Stomach (tissue), 19 donors: ENCODE measurements at places on chromosomes 3 and 15. TPM values are rescaled to one million over a fixed set of nuclear protein-coding genes. Genes with fewer than 3 reads are reported as not detected.

- no peaks in the 10 kb centered on the region for H3K27me3 ChIP-seq
- H3K27ac ChIP-seq, result peak overlapping the region; percentile 10
- peaks cover 6% of the 10 kb centered on the region for H3K36me3 ChIP-seq
Observed at GRCh38 chr3:105836533-105836932, 32.3 kb downstream of the CBLB start.

DNA sequence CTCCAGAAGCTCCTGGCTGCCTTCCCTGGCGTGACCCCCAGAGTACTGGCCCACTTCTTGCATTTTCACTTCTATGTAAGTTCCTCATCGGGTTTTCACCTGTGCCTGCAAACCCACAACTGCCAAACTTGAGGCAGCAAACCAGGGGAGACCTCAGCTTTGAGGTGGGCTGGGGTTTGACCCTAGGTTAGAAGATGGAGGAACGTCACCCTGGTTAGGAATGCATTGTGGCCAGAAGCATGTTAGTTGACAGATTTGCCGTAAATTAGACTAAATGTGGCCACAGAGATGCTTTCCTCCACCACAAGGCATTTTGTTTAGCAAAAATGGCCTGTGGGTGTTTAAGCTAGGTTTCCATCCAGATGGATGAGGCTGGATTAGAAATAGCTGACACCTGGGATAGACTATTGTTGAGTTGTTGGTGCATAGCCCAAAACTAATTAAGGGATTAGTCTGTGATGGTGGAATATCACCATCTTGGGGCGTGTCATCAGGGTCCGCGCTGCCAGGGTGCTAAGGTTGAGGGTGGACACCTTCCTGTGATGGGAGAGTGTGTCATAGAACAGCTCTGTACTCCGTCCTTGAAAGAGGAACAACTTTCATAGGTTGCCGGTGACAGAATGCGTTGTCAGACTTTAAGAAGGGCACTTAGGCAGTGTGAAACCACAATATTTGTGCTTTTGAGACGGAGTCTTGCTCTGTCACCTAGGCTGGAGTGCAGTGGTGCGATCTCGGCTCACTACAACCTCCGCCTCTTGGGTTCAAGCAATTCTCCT, 3.6 kb downstream of the NISCH start:
- no peak for DNase-seq
- peaks cover 32% of the 10 kb centered on the region for H3K4me1 ChIP-seq
- no peaks in the 10 kb centered on the region for H3K27me3 ChIP-seq

Gene TNNC1
- polyA plus RNA-seq, result 41.1 TPM

DNA sequence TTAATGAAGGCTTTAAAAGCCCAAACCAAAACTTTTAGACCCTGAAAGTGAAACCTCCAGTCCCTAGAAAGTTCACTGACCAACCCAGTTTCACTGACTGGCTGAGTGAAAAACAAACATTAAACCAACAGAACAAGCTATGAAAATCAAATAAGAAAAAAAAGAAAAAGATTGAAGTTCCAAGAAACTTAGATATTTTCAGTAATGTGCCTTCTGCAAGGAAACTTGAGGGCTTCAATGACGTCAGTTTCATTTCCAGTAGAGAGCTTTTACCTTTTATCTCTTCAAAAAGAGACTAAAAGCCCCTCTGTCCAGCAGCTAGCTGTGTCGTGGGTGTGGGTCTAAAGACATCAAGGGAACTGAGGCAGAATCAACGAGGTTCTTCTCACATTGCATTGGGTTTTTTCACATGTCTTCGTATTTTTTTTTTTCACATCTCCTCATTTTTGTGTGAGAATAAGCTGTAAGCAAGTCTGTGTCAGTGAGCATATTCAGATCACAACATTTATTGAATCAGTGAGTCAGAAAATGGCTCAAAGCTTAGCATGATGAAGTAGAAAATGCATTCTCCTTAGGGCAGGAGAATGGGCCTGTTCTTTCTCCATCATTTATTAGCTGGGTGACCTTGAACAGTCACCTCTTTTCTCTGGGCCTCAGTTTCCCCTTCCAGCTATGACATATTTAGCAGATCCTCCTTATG, 54.8 kb upstream of the BCL6 start:
- no peak overlapping the region for H3K4me3 ChIP-seq
- DNase-seq, result peak; percentile 72
- peaks cover 24% of the 10 kb centered on the region for H3K4me1 ChIP-seq
- H3K36me3 ChIP-seq, result no peaks in the 10 kb centered on the region
- peak overlapping the region; percentile 45 for H3K27ac ChIP-seq
- no peaks in the 10 kb centered on the region for H3K27me3 ChIP-seq

Gene TERB2
- not detected for polyA plus RNA-seq

DNA sequence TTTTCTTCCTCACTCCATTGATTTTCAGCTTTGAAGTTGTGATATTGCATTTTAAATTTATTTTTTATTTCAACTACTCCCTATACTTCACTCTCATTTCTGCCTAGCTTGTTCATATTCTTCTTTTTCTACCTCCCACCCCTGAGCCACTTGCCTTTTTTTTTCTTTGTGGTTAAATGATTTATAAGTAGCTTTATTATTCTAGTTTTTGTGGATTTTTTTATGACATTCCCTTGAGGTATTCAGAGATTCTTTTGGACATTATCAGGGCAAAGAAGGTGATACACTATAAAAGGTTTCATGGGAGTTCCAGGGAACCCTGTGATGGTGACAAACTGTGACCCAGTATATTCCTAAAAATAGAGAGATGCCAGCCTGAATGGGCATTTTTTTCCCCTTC, 3.3 kb downstream of the C15orf61 start:
- no peak overlapping the region for H3K4me3 ChIP-seq
- no peak for DNase-seq
- no peaks in the 10 kb centered on the region for H3K36me3 ChIP-seq

GRCh38 chr3:181956122-181956521, 244.4 kb downstream of the SOX2 start:
- no peak overlapping the region for H3K4me3 ChIP-seq
- H3K36me3 ChIP-seq, result no peaks in the 10 kb centered on the region
- H3K4me1 ChIP-seq, result no peaks in the 10 kb centered on the region
- H3K27ac ChIP-seq, result no peak overlapping the region
- H3K27me3 ChIP-seq, result no peaks in the 10 kb centered on the region
- DNase-seq, result no peak

- peak; percentile 53 for DNase-seq
- no peaks in the 10 kb centered on the region for H3K27me3 ChIP-seq
- H3K4me1 ChIP-seq, result peaks cover 77% of the 10 kb centered on the region
- H3K4me3 ChIP-seq, result no peak overlapping the region
- H3K27ac ChIP-seq, result peak overlapping the region; percentile 91
- H3K36me3 ChIP-seq, result peaks cover 6% of the 10 kb centered on the region
Observed at GRCh38 chr3:127698691-127699415, 26.1 kb downstream of the ABTB1 start.

DNA sequence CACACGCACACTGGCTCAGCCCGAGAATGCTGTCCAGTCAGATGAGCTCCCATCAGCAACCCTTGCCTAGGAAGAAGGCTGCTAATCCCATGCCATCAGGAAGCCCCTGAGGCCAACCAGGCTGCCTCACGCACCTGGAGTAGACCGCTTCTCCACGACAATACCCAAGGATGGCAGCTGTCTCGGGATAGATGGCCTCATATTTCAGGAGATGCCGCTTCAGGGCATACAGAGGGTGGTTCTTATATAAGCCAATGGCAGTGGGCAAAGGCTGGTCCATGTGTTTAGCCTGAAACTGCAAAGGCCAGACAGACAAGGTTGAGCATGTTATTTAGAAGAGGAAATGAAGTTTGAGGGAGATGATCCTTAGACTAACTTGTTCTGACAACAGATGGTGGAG, 22.2 kb downstream of the XPC start:
- H3K36me3 ChIP-seq, result peaks cover 100% of the 10 kb centered on the region
- H3K27me3 ChIP-seq, result no peaks in the 10 kb centered on the region
- H3K27ac ChIP-seq, result no peak overlapping the region
- DNase-seq, result no peak
- H3K4me1 ChIP-seq, result no peaks in the 10 kb centered on the region

- H3K4me3 ChIP-seq, result no peak overlapping the region
- peaks cover 23% of the 10 kb centered on the region for H3K4me1 ChIP-seq
- DNase-seq, result no peak
- H3K27ac ChIP-seq, result no peak overlapping the region
- H3K36me3 ChIP-seq, result no peaks in the 10 kb centered on the region
- peaks cover 18% of the 10 kb centered on the region for H3K27me3 ChIP-seq
Observed at GRCh38 chr3:133891662-133892378, 3.9 kb downstream of the RAB6B start.

- H3K4me1 ChIP-seq, result no peaks in the 10 kb centered on the region
- DNase-seq, result no peak
- no peaks in the 10 kb centered on the region for H3K27me3 ChIP-seq
- H3K27ac ChIP-seq, result no peak overlapping the region
Observed at GRCh38 chr3:76789237-76789636, 250.7 kb upstream of the ROBO2 start.

Gene FGF7
- 5.7 TPM for polyA plus RNA-seq

DNA sequence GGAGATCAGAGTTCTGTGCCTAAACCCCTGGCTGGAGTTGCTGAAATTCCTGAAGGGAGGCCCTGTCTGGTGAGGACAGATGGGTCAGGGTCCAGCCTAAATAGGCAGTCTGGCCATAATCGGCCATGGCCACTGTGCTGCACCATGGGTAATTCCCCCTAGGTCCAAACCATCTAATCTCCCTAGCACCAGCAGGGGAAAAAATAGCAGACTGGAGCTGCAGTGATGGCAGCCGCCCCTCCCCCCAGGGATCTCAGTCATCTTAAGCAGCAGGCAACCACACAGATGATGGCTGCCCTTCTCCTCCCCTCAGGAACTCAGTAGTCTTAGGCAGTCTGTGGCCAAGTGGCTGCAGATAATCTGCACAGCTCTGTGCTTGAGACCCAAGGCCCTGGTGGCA, 68.4 kb upstream of the CD96 start:
- no peak overlapping the region for H3K27ac ChIP-seq
- no peak for DNase-seq
- H3K27me3 ChIP-seq, result no peaks in the 10 kb centered on the region
- no peaks in the 10 kb centered on the region for H3K36me3 ChIP-seq
- H3K4me1 ChIP-seq, result no peaks in the 10 kb centered on the region
- H3K4me3 ChIP-seq, result no peak overlapping the region

- no peak overlapping the region for H3K4me3 ChIP-seq
- no peak for DNase-seq
- no peak overlapping the region for H3K27ac ChIP-seq
- no peaks in the 10 kb centered on the region for H3K36me3 ChIP-seq
Observed at GRCh38 chr3:17683542-17684207, 58.8 kb downstream of the TBC1D5 start.

GRCh38 chr3:54094926-54095325, 27.4 kb upstream of the CACNA2D3 start:
- H3K27ac ChIP-seq, result no peak overlapping the region
- no peaks in the 10 kb centered on the region for H3K27me3 ChIP-seq
- H3K4me1 ChIP-seq, result no peaks in the 10 kb centered on the region
- H3K4me3 ChIP-seq, result no peak overlapping the region

GRCh38 chr15:69823223-69823907, 274.4 kb downstream of the TLE3 start:
- no peaks in the 10 kb centered on the region for H3K4me1 ChIP-seq
- H3K27ac ChIP-seq, result no peak overlapping the region
- H3K27me3 ChIP-seq, result no peaks in the 10 kb centered on the region
- no peak for DNase-seq
- no peak overlapping the region for H3K4me3 ChIP-seq

GRCh38 chr3:191555037-191555436, 94.1 kb downstream of the PYDC2 start:
- DNase-seq, result no peak
- H3K27ac ChIP-seq, result no peak overlapping the region
- no peak overlapping the region for H3K4me3 ChIP-seq
- no peaks in the 10 kb centered on the region for H3K36me3 ChIP-seq
- H3K27me3 ChIP-seq, result no peaks in the 10 kb centered on the region
- no peaks in the 10 kb centered on the region for H3K4me1 ChIP-seq

- H3K36me3 ChIP-seq, result no peaks in the 10 kb centered on the region
- H3K4me3 ChIP-seq, result no peak overlapping the region
- H3K27ac ChIP-seq, result no peak overlapping the region
- no peaks in the 10 kb centered on the region for H3K27me3 ChIP-seq
- DNase-seq, result no peak
Observed at GRCh38 chr3:187995043-187995400, 158.9 kb upstream of the LPP start.

DNA sequence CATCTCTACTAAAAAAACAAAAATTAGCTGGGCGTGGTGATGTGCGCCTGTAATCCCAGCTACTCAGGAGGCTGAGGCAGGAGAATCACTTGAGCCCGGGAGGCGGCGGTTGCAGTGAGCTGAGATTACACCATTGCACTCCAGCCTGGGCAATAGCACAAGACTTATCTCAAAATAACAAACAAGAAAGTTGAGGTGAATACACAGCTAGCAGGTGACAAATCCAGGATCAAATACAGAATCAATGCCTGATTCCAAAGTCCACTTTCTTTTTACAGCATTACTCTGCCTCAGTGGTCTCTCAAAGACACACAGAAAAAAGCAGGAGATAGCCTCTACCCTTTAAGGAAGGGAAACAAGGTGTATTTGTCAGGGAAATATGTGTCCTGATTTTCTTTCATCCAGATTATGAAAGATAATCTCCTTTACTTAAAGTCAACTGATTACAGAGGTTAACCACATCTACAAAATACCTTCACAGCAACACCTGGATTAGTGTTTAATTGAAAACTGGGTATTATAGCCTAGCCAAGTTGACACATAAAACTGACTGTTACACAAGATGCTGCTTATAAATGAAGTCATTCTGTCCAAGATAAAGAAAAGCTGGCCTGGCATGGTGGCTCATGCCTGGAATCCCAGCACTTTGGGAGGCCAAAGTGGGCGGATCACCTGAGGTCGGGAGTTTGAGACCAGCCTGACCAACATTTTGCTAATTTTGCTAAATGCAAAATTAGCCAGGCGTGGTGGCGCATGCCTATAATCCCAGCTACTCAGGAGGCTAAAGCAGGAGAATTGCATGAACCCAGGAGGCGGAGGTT, 4.0 kb upstream of the SLC25A38 start:
- peaks cover 10% of the 10 kb centered on the region for H3K4me1 ChIP-seq
- H3K27ac ChIP-seq, result peak overlapping the region; percentile 34
- H3K36me3 ChIP-seq, result no peaks in the 10 kb centered on the region
- no peak overlapping the region for H3K4me3 ChIP-seq
- peak; percentile 52 for DNase-seq

GRCh38 chr3:34216711-34217335, 418.4 kb downstream of the PDCD6IP start:
- no peak overlapping the region for H3K27ac ChIP-seq

Gene LNP1
- polyA plus RNA-seq, result 1.6 TPM

Gene SI
- polyA plus RNA-seq, result not detected

Gene B3GNT5
- polyA plus RNA-seq, result 5.0 TPM
